ENCODE measurements at places on chromosomes 16 and 17. TPM values are rescaled to one million over a fixed set of nuclear protein-coding genes. Genes with fewer than 3 reads are reported as not detected.

The CRYBA1 gene
- not detected for total RNA-seq

DNA sequence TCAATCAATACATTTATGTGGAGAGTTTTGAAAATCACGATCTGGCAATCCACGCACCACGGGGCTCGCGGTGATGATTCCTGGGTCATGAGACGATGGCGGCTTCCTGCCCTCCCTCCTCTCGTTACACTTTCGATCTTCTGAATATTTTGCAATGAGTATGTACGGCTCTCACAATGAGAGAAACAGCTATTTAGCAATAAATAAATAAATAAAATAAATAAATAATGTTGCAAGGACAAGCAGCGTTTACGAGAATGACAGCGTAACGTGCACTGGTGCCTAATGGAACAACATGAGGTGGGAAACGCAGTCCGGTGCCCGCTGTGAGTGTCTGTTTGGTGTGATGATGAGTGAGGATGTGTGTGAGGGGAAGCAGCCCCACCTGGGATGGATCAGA lies 46.7 kb upstream of the JPH3 start:
- no peak overlapping the region for H3K27ac ChIP-seq
- no peak for DNase-seq
- no peaks in the 10 kb centered on the region for H3K36me3 ChIP-seq
- no peak overlapping the region for H3K4me3 ChIP-seq
- no peaks in the 10 kb centered on the region for H3K27me3 ChIP-seq
- H3K4me1 ChIP-seq, result no peaks in the 10 kb centered on the region

The TMEM92 gene
- total RNA-seq, result not detected

- H3K4me1 ChIP-seq, result no peaks in the 10 kb centered on the region
- DNase-seq, result no peak
- no peaks in the 10 kb centered on the region for H3K27me3 ChIP-seq
- no peak overlapping the region for H3K27ac ChIP-seq
Observed at GRCh38 chr16:27784351-27785306, 234.7 kb downstream of the KATNIP start.

The MED9 gene
- total RNA-seq, result 13.8 TPM

- no peaks in the 10 kb centered on the region for H3K36me3 ChIP-seq
- no peak overlapping the region for H3K4me3 ChIP-seq
- peaks cover 3% of the 10 kb centered on the region for H3K4me1 ChIP-seq
Observed at GRCh38 chr16:12462426-12463280, 341.0 kb downstream of the CPPED1 start.

- DNase-seq, result peak; percentile 68
- no peaks in the 10 kb centered on the region for H3K36me3 ChIP-seq
- peaks cover 11% of the 10 kb centered on the region for H3K27me3 ChIP-seq
- peaks cover 7% of the 10 kb centered on the region for H3K4me1 ChIP-seq
Observed at GRCh38 chr17:38676706-38677504, 2.1 kb upstream of the EPOP start.

- H3K27ac ChIP-seq, result no peak overlapping the region
- no peak overlapping the region for H3K4me3 ChIP-seq
- H3K27me3 ChIP-seq, result no peaks in the 10 kb centered on the region
- no peak for DNase-seq
Observed at GRCh38 chr17:19678581-19679453, 30.3 kb downstream of the ALDH3A2 start.

DNA sequence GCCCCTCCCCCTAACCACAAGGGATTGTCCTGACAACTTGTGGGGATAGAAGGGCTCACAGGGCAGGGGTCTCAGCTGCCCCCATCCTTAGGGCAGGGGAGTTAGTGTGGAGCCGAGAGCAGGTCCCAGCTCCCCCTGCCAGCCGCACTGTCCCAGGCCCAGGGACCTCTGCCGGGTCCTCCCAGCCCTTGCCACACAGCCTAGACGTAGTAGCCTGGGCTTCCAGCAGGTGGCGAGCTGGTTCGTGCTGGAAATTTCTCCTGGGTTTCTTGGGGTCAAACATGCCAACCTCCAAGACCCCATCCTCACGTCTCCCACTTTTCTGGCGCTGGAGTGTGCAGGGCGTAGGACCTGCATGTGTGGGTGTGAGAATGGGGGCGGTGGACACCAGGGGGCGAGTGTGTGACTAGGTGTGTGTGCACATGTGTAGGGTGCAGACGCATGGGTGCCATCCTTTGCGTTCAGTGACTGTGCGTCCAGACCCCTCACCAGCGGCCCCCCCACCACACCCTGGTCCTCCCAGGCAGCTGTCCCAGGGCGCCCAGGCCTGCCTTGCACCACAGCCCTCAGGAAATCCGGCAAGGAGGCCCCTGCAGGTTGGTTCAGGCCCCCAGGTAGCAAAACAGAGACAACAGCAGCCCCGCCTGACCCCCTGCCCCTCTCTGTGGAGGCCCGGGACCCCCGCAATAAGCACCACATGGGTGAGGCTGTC lies 29.5 kb downstream of the SBK1 start:
- no peak for DNase-seq
- no peak overlapping the region for H3K4me3 ChIP-seq
- H3K4me1 ChIP-seq, result peaks cover 11% of the 10 kb centered on the region
- no peaks in the 10 kb centered on the region for H3K27me3 ChIP-seq
- no peak overlapping the region for H3K27ac ChIP-seq

GRCh38 chr16:66066404-66066803 lies 300.1 kb upstream of the CDH5 start:
- H3K27ac ChIP-seq, result no peak overlapping the region
- DNase-seq, result no peak
- H3K4me1 ChIP-seq, result no peaks in the 10 kb centered on the region
- no peaks in the 10 kb centered on the region for H3K27me3 ChIP-seq
- H3K36me3 ChIP-seq, result no peaks in the 10 kb centered on the region

- no peak for DNase-seq
- H3K4me3 ChIP-seq, result no peak overlapping the region
- H3K27me3 ChIP-seq, result peaks cover 8% of the 10 kb centered on the region
- H3K4me1 ChIP-seq, result peaks cover 2% of the 10 kb centered on the region
- no peak overlapping the region for H3K27ac ChIP-seq
Observed at GRCh38 chr16:86050591-86051367, 151.8 kb downstream of the IRF8 start.

The SLC16A6 gene
- total RNA-seq, result 9.4 TPM

The TNFRSF13B gene
- total RNA-seq, result not detected

DNA sequence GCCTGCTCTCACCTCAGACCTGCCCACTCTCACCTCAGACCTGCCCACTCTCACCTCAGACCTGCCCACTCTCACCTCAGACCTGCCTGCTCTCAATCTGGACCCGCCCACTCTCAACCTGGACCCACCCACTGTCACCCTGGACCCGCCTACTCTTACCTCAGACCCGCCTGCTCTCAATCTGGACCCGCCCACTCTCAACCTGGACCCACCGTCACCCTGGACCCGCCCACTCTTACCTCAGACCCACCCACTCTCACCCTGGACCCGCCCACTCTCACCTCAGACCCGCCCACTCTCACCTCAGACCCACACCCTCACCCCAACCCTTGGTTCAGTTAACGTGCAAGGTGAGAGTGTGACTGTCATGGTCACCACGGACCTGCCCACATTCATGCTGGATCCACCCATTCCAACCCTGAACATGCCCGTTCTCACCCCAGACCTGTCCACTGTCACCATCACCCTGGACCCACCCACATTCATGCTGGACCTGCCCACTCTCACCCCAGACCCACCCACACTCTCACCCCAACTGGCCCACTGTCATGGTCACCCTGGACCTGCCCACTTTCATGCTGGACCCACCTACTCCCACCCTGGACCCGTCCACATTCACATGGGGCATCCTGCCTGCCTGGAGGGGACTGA lies 31.2 kb upstream of the ENPP7 start:
- H3K27me3 ChIP-seq, result peaks cover 14% of the 10 kb centered on the region
- no peak overlapping the region for H3K27ac ChIP-seq
- DNase-seq, result no peak
- H3K4me1 ChIP-seq, result no peaks in the 10 kb centered on the region

DNA sequence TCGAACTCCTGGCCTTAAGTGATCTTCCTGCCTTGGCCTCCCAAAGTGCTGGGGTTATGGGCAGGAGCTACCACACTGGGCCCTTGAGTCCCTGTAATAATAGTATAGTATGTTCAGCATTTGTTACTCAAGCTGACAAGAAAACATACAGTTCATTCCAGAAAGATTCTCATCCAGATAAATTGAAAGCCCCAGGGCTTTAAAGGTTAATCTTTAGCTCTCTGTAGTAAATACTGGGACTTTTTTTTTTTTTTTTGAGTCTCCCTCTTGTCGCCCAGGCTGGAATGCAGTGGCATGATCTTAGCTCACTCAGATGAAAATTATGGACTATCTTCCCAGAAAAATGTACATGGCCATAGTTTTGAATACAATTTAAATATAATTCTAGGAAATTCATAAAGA lies 11.0 kb downstream of the BRCA1 start:
- no peaks in the 10 kb centered on the region for H3K27me3 ChIP-seq
- H3K4me1 ChIP-seq, result no peaks in the 10 kb centered on the region
- no peak for DNase-seq
- H3K27ac ChIP-seq, result no peak overlapping the region
- no peaks in the 10 kb centered on the region for H3K36me3 ChIP-seq

DNA sequence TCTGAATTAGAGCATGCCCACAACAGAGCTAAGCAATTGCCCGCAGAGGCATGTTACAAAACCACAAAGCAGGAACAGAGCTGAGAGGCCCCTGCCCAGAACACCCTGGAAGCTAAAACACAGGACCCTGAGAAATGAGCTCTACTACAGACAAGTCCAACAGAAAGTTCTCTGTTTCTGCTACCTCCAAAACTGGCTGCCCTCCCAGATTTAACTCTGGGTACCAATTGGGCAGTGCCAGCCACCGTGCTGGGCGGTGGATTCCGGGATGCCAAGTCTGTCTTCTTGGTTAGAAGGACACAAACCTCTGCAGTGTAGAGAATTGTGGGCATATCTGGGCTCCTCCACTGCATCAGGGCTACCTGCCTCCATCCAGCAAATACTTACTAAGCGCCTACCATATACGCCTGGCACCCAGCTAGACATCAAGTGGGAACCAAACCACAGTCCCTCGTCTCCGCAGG lies 1.0 kb downstream of the CMTM4 start:
- H3K36me3 ChIP-seq, result no peaks in the 10 kb centered on the region
- peaks cover 13% of the 10 kb centered on the region for H3K4me1 ChIP-seq
- peak overlapping the region; percentile 9 for H3K27ac ChIP-seq
- H3K27me3 ChIP-seq, result no peaks in the 10 kb centered on the region

GRCh38 chr16:16067127-16067526 lies 117.7 kb downstream of the ABCC1 start:
- H3K27me3 ChIP-seq, result no peaks in the 10 kb centered on the region
- H3K27ac ChIP-seq, result no peak overlapping the region
- H3K4me3 ChIP-seq, result no peak overlapping the region
- H3K4me1 ChIP-seq, result peaks cover 5% of the 10 kb centered on the region
- H3K36me3 ChIP-seq, result peaks cover 14% of the 10 kb centered on the region
- DNase-seq, result no peak

- no peak overlapping the region for H3K27ac ChIP-seq
- H3K4me1 ChIP-seq, result peaks cover 32% of the 10 kb centered on the region
- H3K36me3 ChIP-seq, result no peaks in the 10 kb centered on the region
- no peaks in the 10 kb centered on the region for H3K27me3 ChIP-seq
Observed at GRCh38 chr17:43665084-43665936, 3.6 kb upstream of the MEOX1 start.

DNA sequence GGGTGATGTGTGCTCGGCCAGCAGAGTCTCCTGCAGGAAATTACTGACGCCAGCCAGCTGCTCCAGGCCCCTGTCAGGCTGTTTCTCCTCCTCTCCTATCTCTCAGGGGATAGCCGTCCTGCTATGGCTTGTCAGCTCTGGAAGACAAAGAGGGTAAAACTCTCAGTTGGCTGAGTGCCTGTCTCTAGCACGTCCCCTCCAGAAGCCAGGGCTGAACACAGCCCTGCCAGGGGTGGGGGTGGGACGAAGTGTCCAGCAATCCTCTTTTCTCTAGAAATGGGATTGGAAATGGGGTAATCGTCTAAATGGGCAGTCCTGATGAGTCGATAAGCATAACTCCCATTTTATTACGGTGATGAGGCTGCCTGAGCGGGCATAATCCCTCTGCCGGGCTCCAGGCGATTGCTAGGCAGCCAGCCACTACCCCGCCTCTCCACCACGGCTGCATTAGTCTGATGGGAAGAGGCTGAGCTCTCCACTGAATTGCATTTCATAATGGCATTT lies 89.1 kb upstream of the GNAO1 start:
- H3K4me1 ChIP-seq, result no peaks in the 10 kb centered on the region
- H3K27ac ChIP-seq, result no peak overlapping the region
- H3K4me3 ChIP-seq, result no peak overlapping the region
- no peak for DNase-seq
- no peaks in the 10 kb centered on the region for H3K36me3 ChIP-seq
- no peaks in the 10 kb centered on the region for H3K27me3 ChIP-seq

The TEX2 gene
- total RNA-seq, result 21.9 TPM

DNA sequence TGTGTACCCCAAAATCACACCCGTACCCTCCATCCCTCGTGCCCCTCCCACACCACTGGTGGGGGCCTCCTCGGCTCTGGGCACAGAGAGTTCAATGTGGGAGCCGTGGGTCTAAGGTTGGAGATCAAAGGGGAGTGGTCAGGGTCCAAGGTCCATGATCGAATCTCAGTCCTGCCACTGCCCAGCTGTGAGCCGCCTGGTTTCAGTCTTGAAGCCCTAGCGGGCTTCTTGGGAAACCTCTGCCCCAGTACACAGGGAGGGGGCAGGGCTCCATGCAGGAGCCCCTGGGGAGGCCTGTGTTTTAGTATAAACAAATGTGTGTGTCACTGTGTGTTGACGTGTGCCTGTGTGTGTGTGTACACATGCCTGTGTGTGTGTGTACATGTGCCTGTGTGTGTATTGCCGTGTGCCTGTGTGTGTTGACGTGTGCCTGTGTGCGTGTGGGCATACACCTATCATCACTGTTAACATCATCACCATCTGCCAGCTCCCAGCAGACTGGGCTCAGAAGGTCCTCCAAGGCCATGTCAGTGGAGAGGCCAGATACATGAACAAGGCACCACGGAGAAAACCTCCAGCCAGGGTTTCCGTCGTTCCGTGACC lies 26.5 kb upstream of the ZNF469 start:
- no peaks in the 10 kb centered on the region for H3K36me3 ChIP-seq
- H3K4me1 ChIP-seq, result no peaks in the 10 kb centered on the region
- H3K27me3 ChIP-seq, result no peaks in the 10 kb centered on the region
- H3K27ac ChIP-seq, result no peak overlapping the region

- no peak overlapping the region for H3K4me3 ChIP-seq
- H3K27ac ChIP-seq, result no peak overlapping the region
- DNase-seq, result no peak
- H3K4me1 ChIP-seq, result no peaks in the 10 kb centered on the region
- peaks cover 86% of the 10 kb centered on the region for H3K36me3 ChIP-seq
Observed at GRCh38 chr17:78697554-78698343, 84.3 kb downstream of the CYTH1 start.

DNA sequence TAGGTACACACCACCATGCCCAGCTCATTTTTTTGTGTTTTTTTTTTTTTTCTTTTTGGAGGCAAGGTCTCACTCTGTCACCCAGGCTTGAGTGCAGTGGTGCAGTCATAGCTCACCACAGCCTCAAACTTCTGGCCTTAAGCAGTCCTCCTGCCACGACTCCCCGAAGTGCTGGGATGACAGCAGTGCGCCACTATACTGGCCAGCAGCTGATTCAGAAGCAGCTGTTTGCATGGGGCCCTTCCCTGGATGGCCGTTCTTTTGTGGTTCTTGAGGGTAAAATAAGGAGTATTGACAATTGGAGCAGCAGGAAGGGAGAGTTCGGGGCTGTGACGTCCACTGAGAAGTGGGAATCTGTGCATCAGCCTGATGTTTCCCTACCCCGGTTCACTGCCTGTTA lies 41.6 kb downstream of the KIAA0513 start:
- peaks cover 9% of the 10 kb centered on the region for H3K36me3 ChIP-seq
- H3K4me3 ChIP-seq, result no peak overlapping the region
- H3K27me3 ChIP-seq, result no peaks in the 10 kb centered on the region
- H3K27ac ChIP-seq, result no peak overlapping the region

Data from CD8-positive, alpha-beta memory T cell (primary cell).